CD4-positive, alpha-beta memory T cell (primary cell): ENCODE measurements at places on chromosomes 6 and 20.
A peak's percentile ranks its signal among the peaks of the same experiment; 100 is the strongest.

DNA sequence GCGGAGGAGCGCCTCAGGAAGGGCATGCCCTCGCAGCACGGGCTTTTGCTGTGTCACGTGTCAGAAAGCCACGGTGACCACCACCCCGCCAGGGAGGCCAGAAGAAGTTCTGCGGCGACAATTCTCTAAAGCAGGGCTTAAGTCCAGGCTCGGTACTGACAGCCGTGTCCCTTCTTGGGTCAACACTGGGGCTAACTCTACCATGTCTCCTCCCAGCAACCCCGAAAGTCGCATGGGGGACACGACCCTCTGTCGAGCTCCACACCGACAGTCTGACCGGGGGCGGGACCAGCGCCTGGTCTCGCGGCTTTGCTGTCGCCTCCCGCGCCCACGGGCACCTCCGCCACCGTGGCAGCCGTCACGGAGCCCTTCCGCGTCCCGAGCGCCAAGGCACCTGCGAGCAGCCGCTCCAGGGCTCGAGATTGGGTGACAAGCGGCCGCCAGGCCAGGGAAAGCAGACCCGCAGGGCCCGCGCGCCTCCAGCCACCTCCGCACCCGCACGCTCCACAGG is 534 bp downstream of the NANP start:
- peak; percentile 12 for DNase-seq

GRCh38 chr20:21510414-21511384 is 3.2 kb downstream of the NKX2-2 start:
- DNase-seq: no peak

DNA sequence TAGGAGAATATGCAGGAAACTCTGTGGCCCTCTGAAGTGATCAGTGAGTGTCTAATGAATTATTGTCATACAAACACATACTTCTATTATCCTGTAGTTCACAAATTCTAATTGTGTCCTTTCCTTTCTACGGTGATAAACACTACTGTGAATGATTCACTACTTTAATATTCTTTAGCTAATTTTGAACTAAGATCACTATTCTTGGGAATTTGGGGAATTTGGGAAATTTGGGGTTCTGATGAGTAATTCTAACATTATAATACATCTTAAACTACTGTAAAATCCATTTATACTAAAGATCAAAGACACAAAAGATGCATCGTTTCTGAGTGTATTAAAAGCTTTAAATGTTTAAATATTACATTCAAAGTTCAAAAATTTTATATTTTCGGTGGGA is 1287.2 kb upstream of the CITED2 start:
- no peak for DNase-seq

GRCh38 chr6:97653517-97653916 is 370.5 kb upstream of the MMS22L start:
- no peak for DNase-seq

- no peak for DNase-seq
These were observed 168.2 kb upstream of the SSTR4 start for GRCh38 chr20:22866812-22867341.

- no peak for DNase-seq
These were observed 15.7 kb downstream of the AHI1 start for GRCh38 chr6:135481783-135482369.

GRCh38 chr20:40821429-40821828 is 132.4 kb upstream of the MAFB start:
- DNase-seq: no peak

DNA sequence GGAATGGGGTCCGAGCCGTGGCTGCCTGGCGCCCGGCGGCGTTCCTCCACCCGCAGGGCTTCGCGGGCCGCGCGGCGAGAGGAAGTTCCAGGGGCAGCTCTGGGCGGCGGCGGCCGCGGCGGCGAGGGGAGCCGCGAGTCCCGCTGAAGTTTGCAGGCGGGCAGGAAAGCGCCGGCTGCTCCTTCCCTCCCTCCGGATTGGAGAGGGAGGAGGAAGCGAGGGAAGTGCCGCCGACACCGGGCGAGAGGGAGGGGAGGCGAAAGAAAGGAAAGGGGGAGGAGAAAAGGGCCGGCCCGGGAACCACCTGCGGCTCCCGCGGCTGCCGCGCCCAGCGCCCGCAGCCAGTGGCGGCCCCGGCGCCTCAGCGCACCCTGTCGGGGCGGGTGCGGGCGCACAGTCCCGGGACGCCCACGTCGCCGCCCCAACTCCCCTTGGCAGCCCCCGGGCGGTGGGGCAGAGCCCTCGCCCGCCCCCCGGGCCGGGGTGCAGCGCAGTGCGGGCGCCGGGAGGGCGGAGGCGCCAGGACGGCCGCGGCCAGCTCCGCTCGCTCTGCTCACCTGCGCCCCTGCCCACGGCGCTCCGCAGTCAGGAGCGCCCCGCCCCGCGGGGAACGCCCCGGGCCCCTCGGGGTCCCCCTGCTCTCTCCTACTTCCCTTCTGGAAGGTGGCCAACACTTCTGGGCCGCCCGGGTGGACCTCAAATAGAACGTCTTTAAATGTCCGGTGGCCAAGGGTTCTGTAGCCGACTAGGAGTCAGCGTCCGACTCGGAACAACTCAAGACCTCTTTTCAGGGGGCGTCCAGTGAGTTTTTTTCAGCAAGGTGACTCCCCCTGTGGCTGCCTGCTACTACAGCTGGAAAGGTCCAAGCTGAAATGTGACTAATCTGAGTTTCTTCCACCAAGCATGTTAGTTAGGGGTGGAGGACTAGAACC is 80.3 kb upstream of the CCDC28A start:
- DNase-seq: peak; percentile 30
